ENCODE measurements at places on chromosomes 5 and 9.

DNA sequence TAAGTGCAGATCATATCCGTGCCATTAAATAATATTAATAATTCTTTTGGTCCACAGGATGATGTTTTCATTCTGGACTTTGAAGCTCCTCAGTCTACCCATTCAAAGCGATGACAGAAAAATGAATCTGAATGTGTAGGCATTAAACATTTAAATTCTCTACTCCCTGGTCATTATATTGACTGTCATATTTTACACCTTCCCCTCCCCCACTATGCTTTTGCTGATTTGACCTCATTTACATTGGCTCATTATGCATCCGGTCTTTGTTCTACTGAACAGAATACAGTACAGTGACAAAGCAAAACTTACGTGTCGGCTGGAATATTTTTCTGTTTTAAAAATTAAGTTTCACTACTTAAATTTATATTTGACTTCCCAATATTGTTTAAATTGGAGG, 289.7 kb upstream of the TMEM161B start:
- DNase-seq = peak; percentile 3

GRCh38 chr9:117323390-117323789, 91.5 kb downstream of the ASTN2 start:
- DNase-seq = no peak

GRCh38 chr9:81335879-81336421, 353.4 kb downstream of the TLE1 start:
- DNase-seq = no peak

DNA sequence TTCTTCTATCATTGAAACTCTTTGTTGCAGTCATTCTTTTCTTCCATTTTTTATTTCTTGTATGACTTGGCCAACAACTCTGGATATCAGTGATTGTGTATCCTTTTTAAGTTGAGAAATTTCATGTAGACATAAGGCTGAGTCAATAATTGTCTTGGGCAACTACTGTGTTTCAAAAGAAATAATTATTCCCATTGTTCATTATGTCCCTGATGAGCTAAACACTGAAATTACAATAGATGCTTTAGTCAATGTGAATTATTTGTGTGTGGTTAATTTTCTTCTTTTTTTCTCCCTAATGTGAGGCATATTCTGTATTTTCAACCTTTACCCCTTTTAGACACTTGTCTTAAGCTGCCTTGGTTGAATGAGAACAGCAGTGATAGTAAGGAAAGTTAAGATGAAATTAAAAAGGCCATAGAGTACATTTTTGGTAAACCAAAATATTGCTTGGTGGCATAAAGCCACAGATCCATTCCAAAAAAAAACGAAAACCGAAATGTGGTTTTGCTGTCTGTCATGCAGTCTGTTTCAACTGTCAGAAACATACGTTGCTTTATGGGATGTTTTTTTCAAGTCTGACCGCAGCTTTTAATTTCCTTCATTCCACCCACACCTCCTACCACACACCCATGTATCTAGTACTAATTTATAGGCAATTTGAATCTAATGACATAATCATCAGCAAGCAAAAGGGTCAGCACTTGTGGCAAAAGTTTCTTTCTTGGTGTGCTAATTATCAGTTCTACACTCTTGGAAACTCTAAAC, 21.1 kb downstream of the TLE4 start:
- DNase-seq = no peak

GRCh38 chr5:57191986-57192385, 18.1 kb downstream of the GPBP1 start:
- no peak for DNase-seq
